ENCODE measurements at places on chromosomes 12 and 14.

- no peak for DNase-seq
Measured at GRCh38 chr14:78129375-78129774, 40.8 kb upstream of the NRXN3 start.

DNA sequence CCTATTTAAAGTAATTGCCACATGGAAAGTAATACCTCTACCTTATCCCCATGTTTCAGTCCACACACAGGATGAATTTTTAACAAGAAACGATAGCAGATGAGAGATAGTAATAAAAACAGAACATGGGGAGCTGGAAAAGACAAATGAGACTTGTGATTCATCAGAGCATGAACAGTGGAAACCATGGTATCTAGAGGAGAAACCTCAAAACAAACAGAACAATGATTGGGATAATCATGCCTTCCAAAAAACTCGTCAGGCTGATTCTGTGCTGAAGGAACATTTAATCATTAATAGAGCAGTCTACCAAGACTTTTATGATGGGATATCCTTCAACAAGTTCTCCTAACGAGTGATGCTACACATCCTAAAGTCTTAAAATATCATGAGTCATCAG lies 1390.7 kb downstream of the FSCB start:
- DNase-seq = peak; percentile 1

GRCh38 chr12:109432842-109433304 lies 44.2 kb downstream of the KCTD10 start:
- peak; percentile 94 for DNase-seq

- no peak for DNase-seq
Measured at GRCh38 chr12:76356071-76356470, 7.9 kb upstream of the BBS10 start.

All from HT-29 (cell line).